ELR (cell line): ENCODE measurements at places on chromosomes 13 and 19.

DNA sequence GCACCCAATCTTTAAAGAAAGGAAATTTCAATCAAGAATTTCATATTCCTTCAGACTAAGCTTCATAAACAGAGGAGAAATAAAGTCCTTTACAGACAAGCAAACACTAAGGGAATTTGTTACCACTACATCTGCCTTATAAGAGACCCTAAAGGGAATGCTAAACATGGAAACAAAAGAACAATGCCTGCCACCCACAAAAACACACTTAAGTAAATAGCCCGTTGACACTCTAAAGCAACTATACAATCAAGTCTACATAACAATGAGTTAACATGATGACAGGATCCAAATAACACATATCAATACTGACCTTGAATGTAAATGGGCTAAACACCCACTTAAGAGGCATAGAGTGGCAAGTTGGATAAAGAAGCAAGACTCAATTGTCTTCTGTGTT lies 1056.9 kb upstream of the ATXN8OS start:
- no peak for DNase-seq

- no peak for DNase-seq
These were observed at the start of gene RASAL3 for GRCh38 chr19:15464394-15465385. TSS of gene RASAL3 (minus strand) at chr19:15464544. CDS start at chr19:15464358, 186 bp downstream.

GRCh38 chr13:98930151-98930591 lies 47.7 kb downstream of the DOCK9 start:
- no peak for DNase-seq

DNA sequence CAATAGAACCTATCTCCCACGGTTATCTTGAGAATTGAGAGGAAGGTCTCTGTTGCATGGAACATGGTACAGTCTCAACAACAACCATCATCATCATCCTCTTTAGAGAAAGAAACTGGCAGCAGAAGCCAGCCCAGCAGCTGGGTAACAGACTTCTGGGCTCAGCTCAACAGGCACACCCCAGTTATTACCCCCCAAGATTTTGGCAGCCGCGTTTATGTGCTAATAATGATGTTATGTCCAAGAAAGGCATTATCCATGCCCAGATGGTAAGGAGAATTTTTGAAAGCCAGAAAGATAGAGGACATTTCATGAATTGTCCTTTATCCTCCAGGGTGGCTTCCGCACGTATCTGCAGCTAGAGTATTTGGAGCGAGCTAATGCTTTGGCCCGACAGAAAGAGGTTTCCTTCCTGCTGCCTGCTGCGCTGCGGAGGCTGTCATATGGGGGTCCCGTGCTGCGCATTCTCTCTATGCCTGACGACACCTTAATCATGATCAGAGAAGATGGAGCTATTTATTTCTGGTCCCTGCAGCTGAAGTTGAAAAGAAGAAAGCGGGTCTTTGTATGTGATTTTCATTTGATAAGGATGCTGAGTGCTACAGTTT lies 89.9 kb downstream of the TEX26 start:
- DNase-seq, result no peak

GRCh38 chr19:47240996-47241918 lies 10.3 kb upstream of the BBC3 start:
- peak; percentile 84 for DNase-seq

DNA sequence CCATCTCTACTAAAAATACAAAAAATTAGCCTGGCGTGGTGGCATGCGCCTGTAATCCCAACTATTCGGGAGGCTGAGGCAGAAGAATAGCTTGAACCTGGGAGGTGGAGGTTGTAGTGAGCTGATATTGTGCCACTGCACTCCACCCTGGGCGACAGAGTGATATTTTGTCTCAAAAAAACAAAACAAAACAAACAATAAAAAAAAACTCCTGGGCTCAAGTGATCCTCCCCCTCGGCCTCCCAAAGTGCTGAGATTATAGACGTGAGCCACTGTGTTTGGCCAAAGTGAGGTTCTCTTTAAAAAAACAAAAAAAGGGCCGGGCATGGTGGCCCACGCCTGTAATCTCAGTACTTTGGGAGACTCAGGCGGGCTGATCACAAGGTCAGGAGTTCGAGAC lies 3.8 kb upstream of the JUNB start:
- DNase-seq, result no peak

GRCh38 chr13:111623208-111623607 lies 302.8 kb downstream of the TEX29 start:
- no peak for DNase-seq

GRCh38 chr13:78595495-78596398 lies 7.6 kb downstream of the POU4F1 start:
- DNase-seq, result no peak

DNA sequence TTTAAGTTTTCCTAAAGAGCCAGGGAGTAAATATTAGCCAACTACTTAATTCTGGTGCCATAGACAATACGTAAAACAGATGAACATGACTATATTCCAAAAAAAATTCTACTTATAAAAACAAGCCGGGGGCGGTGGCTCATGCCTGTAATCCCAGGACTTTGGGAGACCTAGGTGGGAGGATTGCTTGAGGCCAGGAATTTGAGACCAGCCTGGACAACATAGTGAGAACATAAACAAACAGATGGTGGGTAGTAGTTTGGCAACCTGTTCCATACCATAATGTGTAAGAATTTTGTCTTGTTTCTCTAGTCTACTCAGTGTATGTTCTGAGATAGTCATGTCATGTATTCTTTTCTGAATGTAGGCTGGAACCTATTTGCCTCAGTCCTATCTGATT lies 25.4 kb downstream of the ITM2B start:
- DNase-seq, result no peak

GRCh38 chr13:92575777-92576176 lies 650.8 kb upstream of the GPC6 start:
- no peak for DNase-seq

GRCh38 chr13:71618159-71618558 lies 248.8 kb downstream of the DACH1 start:
- DNase-seq, result peak; percentile 39

- no peak for DNase-seq
These were observed 677.6 kb downstream of the UQCRFS1 start for GRCh38 chr19:28535352-28535775.

DNA sequence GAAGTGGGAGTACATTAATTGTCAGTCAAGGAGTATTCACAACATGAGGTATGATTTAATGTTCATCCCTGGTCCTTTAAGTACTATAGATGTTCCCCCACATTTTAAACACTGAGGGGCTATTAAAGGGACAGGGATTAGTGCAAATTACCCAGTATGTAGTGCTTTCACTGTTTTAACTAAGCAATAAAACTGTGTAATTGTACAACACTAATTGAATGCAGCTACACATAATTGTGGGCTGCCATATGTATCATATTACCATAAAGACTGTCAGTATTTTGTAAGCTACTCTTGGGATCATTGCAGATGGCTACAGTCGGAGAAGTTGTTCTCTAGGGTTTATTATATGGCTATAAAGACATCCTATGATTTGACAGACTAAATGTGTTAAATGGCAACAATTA lies 316.6 kb downstream of the DCLK1 start:
- no peak for DNase-seq

- no peak for DNase-seq
These were observed 41.7 kb downstream of the ZNF85 start for GRCh38 chr19:20964798-20965197.

GRCh38 chr13:46995874-46996273 lies 99.0 kb upstream of the HTR2A start:
- DNase-seq, result no peak

DNA sequence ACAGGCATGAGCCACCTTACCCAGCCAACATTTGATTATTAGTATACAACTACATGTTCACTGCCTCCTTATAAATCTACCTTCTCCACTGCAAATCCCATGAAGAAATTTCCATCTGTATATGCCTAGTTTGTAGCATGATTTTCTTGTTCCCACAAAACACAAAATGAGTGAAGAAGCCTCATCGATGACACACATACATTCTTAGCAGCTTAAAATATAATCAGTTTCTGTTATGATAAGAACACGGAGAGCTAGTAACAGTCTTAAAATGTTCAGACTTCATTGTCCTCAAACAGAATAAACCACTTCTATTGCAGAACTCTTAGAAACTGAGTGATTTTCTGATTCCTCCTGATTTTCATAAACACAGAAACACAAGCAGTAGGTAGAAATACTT lies 740.5 kb downstream of the PCDH9 start:
- DNase-seq, result peak; percentile 10

DNA sequence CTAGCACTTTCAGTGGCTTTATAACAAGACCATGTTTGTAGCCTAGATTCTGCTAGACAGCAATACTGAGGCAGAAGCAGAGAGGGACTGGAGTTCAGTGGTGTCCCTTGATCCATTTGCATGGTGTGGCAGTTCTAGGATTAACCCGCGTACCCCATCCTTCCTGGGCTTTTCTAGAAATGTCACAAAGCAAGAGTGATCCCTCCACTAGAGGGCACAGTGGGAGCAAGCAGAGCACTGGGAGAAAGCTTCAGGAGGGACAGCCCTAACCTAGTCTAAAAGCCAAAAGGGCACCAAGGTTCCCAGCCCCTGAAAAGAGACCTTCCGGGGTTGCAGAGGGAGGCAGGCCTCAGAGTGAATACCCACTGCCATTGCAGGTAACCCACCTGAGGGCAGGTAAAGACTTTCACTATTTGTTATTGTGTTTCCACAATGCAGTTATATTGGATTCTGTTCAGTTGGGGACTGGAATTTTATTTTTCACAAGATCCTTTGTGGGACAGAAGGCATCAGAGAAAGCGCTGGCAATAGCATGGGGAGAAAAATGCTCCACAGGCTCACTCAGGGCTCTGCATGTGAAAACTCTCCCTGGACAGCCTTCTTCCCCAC lies 170.6 kb downstream of the FLT1 start:
- DNase-seq, result peak; percentile 85

DNA sequence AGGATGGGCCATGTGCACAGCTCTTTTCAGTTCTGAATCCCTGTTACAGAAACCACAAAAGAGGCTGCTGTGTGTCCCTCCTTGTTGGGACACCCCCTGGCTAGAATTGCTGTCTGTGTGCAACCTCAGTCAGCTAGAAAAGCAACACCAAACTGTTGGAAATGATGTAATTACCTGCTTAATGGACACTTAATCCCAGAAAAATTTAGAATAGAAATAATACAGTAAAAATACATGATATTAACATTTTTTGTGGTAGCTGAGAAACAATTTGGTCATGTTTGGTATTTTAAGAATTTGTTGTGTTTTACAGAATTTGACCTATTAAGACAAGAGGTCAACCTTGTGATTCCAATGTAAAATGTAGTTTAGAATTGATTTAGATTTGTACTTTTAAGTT lies 46.8 kb downstream of the FAM124A start:
- DNase-seq, result peak; percentile 36

GRCh38 chr13:43119206-43119605 lies 95.8 kb downstream of the DNAJC15 start:
- no peak for DNase-seq

DNA sequence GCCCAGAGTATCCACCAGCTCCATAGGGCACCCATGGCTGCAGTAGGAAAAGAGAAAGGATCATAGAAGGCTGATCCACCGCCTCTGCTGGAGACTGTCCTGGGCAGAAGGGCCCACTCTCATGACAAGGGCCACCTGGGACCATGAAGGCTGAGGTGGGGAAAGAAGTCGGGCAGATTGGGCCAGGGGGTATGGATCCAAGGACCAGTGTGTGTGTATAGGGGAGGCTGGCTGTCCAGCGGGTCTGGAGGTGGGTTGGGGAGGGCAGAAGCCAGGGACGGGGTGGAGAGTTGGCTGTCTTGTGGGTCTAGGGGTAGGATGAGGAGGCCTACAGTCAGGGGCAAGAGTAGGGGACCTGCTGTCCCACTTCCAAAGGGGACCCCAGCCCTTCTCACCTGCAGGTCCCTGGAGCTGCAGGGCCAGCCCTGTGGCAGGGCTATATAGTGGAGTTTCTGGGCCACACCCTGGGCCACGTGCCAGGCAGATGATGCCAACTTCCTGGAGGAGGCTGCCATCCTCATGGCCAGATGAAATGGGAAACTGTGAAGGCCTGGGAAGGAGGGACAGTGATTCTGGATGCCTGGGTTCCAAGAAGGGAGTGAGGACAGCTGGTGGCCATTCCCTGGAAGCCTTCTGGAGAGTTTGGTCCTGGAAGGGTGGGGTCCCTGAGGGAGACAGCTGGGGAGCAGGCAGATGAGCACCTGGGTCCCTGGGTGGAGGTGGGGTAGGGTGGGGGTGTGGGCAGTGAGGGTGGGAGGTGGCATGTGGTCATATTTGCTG lies at the start of gene FCGBP:
Gene FCGBP (minus strand): TSS at position 51 of the 780 bp plus-strand sequence.
- no peak for DNase-seq

DNA sequence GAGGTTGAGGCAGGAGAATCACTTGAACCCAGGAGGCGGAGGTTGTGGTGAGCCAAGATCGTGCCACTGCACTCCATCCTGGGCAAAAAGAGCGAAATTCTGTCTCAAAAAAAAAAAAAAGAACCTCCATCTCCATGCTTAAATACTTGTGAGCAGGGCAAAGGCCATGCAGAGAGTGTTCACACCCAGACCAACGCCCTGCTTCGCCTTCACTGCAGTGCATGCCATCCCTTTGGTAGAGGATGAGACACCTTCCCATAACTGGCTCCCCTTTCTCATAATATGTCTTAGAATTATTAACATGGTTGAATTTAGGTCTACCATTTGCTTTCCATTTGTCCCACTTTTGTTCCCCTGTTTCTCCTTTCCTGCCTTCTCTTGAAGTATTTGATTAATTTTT lies 15.4 kb downstream of the BBC3 start:
- DNase-seq, result no peak

GRCh38 chr19:49119411-49120324 lies at the start of gene PPFIA3:
TSS of gene PPFIA3 (plus strand) at chr19:49119544. CDS start at chr19:49127874, 8,330 bp downstream.
- peak; percentile 67 for DNase-seq

- no peak for DNase-seq
These were observed 79.1 kb downstream of the ABCC4 start for GRCh38 chr13:95221971-95222732.

- no peak for DNase-seq
These were observed 537.5 kb downstream of the DCT start for GRCh38 chr13:93942016-93942415.

- DNase-seq, result peak; percentile 73
These were observed 62.5 kb downstream of the RFX2 start for GRCh38 chr19:6047741-6048251.

GRCh38 chr13:24032252-24032651 lies 128.3 kb upstream of the SPATA13 start:
- DNase-seq, result no peak

- DNase-seq, result peak; percentile 58
These were observed 591 bp downstream of the DEDD2 start for GRCh38 chr19:42216653-42217519.

DNA sequence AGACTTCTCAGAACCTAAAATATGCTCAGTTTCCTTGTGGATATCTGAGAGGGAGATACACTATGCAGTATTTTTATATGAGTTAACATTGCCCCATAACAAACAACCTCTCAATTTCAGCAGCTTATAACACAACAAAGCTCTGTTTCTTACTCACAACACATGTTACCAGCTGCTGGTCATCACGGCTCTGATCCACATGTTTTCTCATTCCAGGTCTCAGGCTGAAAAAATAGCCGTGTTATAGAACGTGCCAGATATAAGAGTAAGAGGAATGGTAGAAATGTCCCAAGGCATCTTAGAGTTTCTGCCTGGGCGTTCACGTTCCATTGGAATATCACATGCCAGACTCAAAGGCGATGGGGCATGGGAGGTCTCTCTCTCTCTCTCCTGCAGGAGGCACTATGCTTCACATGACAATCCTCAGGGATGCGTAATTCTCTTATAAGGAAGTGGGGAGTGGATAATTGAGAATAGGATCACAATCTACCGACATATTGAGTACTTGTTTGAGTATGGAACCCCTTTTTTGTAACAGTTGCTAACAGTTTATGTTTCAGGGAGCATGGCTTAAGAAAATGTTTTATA lies 246.6 kb downstream of the NHLRC3 start:
- DNase-seq, result peak; percentile 10
